Ureter (tissue), 1 donor: ENCODE measurements at places on chromosomes 1 and 21.

- peak; percentile 73 for DNase-seq
Observed at GRCh38 chr21:39867198-39867650, at the start of gene PCP4. Gene PCP4, plus strand, starts transcription at chr21:39867438. Its CDS starts 64 bp downstream, at chr21:39867502.

DNA sequence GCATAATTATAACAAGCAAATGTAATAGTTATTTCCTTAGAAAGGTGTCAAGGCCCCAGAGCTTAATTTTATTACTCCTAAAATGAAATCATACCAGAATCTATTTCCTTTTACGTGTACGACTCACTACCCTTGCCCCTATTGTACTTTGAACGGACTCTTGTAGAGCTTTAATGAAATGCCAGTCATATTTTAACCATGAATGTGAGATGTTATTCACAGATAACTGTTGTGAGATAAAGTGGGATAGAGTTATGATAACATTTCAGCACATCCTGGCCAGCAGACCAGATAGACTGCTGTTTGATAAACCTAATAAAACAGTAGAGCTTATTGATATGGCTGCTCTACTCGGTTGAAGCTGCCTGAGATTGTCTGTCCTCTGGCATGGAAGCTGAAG is 500.8 kb upstream of the PBX1 start:
- no peak for DNase-seq

DNA sequence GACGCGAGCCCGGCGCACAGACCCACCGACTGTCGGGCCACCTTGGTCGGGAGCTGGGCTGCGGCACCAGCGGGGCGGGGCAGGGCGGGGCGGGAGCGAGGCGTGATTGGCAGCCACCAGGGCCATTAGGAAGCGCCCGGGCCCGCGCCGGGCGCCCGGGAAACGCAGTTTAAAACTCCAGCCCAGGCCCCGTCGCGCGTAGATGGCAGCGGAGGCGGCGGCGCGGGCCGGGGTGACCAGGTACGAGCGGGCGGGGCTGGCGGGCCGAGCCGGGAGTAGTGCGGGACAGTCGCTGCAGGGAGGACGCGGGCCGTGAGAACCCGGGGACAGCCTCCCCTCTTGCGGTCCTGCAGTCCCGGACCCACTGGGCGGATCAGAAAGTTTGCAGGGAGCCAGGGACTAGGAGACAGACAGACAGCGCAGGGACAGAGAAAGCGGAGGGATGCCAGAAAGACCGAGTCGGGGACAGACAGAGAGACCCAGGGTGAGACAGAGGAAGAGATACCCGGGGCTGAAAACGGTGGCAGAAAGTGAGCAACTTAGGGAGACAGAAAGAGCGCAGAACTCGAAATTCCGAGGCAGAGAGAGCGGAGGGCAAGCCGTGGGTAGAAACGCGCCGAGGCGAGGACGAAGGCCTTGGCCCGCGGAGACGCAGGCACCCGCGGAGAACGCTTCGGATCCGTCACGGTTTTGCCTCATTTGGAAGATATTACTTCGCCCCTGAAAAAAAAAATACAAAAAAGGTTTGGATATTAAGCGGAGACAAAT is at the start of gene DMBX1:
Gene DMBX1 (plus strand): TSS at position 199 of the 768 bp plus-strand sequence. CDS start 17,175 bp downstream, outside the sequence.
- DNase-seq = no peak

DNA sequence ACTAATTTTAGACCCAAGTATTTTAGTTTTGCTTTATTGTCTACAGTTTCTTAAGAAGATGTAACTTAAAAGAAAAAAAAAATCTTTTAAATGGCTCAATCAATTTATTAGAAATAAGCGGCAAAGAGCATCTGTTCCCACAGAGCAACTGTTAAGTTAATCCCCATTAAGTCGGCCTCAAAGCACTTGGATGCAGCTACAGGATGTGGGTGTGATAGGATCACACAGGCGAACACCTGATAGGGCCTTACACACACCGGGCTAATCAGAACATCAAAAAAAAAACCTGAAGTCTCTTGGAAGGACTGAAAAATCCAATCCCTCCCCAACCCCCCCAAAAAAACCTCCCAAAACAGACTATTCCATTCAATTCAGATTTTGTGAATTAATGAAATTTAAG is 23.0 kb downstream of the APP start:
- no peak for DNase-seq

DNA sequence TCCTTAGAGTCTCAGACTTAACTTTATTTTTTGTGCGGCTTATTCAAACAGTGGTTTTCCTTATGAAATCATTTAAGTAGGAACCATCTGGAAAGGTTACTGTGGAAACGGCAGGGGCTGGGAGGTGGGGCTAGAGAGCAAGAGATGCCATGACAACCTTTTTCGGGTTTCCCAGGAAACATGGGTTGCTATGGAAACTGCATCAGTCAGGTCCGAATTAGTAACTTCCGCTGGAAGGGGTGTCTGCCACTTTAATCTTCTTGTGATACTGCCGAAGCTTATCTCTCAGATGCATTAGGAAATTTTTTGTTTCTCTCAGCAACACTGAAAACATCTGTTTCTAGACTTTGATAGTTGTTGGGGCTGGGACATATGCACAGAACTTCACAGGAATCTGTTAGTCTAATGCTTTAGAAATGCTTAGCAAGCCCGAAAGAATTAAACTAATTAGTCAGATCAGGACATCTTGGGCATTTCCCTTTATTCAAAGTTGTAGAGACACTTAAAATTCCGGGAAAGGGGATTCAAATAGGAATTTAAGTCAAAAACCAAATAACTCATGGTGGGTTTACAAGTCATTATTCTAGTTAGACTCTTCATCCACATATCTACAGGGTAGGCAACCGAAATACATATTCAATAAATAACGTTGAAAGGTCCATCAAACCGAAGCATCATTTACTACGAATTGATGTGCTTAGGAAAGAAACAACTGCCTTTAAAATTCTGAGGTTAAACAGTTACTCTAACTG is 2.6 kb downstream of the KCNA3 start:
- no peak for DNase-seq
